T-cell (primary cell): ENCODE measurements at places on chromosomes 1 and 21. TPM values are rescaled to one million over a fixed set of nuclear protein-coding genes. Genes with fewer than 3 reads are reported as not detected.
A peak's percentile ranks its signal among the peaks of the same experiment; 100 is the strongest.

- DNase-seq, result no peak
Observed at GRCh38 chr1:17776426-17776825, 21.3 kb downstream of the ACTL8 start.

GRCh38 chr1:228394571-228395394, 11.9 kb downstream of the TRIM11 start:
- no peak for DNase-seq

DNA sequence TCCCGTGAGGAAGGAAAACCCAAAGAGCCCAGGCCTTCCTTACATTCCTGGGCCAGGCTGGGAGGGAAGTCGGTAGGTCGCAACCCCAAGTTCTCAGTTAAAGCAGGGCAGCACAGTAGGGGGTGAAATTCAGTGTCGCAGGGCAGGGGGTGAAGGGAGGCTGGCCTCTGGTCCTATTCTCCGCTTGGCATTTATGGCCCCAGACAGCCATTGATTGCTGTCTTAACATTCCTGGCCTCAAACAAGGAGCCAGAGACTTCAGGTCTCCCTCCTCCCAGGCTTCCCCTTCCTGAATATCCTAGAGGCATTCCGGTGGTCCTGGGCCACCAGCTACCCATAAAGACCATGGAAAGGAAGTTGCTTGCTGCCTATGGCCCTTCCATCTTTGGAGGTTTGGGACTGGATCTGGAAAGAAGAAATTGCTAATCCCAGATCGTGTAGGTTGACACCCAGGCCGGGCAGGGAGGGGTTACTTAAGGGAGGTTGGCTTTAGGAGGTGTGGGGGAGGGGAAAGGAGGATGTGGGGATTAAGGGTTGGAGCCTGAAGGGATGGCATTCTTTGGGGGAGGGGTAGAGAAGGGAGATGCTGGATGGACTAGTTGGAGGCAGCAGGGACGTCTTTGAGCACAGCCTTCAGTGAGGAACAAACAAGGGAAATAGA, 1.7 kb downstream of the LIN28A start:
- DNase-seq, result no peak

- no peak for DNase-seq
Observed at GRCh38 chr1:23376890-23377811, 7.5 kb upstream of the ZNF436 start.

- DNase-seq, result no peak
Observed at GRCh38 chr1:77322061-77322900, 40.5 kb downstream of the AK5 start.

DNA sequence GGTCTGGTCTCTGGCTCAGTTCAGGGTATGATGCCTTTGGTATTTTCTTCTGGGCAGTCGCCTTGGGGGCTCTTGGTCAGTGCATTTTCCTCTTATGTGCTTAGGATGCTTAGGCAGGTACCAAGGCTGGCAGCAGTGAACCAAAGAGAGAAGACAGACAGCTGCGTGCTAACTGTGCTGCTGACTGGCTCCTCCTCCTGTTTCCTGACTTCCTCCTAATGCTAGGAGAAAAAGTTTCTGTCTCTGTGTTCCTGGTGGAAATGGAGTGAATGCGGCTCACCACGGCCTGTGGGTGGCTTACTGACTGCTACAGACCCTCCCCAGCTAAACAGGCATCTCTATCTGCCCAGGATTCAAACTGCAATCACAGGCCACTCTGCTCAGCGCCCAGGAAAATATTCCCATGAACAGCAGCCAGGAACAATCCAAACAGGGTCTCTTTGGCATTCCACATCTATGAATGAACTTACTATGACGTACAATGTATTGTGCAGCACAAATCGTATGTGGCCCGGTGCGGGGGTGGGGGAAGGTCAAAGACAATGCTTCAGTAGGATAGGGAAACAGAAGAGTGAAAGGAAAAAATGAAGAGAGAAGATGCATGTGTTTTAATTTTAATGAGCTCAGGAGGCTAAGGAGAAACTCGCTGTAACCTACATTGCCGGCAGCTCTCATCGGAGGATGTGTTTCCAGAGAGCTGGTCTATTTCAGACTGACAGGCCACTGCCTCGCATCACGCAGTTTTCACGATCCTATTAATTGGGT, 2.8 kb downstream of the ABCG1 start:
- DNase-seq, result no peak

- no peak for DNase-seq
Observed at GRCh38 chr1:182404781-182405180, 4.3 kb upstream of the TEDDM1 start.

GRCh38 chr1:159077120-159077961, 775 bp upstream of the AIM2 start:
- DNase-seq, result peak; percentile 68

- DNase-seq, result no peak
Observed at GRCh38 chr1:207362962-207363860, 41.7 kb downstream of the CD55 start.

DNA sequence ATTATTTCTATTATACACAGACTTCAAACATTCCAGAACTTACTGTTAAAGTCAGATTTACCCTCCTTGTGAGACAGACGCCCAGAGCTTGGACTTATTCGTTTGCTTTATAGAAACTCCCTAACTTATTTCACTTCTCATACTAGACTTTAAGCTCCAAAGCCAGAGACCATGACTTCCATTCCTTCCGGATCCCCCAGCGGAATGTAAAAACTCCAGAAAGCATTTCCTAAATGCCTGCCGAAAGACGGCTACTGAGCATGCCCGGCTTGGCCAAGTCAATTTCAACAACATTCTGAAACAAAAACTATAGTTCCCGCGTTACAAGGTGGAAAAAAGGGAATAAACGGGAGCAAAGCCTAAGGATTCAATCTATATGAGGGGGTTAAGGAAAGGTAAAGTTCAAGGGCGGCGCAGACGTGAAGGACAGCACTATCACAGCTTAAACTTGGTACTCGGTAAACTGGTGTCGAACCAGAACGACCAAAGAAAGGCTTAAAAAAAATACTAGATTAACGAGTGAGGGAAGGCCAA, 1.1 kb downstream of the USP48 start:
- DNase-seq, result no peak

GRCh38 chr1:13587256-13588030, 3.8 kb downstream of the PDPN start:
- DNase-seq, result no peak

- no peak for DNase-seq
Observed at GRCh38 chr1:85116856-85117255, 68.6 kb upstream of the MCOLN3 start.

- no peak for DNase-seq
Observed at GRCh38 chr1:43979528-43980254, 681 bp downstream of the B4GALT2 start.

AKR7A3 gene
- 0.85 TPM for total RNA-seq

DNA sequence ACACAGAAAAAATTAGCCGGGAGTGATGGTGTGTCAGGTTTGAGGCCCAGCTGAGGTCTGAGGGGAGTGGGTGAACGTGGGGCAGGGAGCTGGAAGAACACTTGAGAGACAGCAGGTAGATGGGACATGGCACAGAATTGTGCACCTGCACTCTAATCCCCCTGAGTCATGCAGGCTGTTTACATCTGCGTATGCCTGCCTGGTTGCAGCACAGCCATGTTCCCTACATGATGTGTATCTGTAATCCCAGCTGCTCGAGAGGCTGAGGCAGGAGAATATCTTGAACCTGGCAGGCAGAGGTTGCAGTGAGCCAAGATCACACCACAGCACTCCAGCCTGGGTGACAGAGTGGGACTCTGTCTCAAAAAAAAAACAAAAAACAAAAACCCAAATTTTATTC, 44.8 kb downstream of the ATP5PO start:
- DNase-seq, result no peak

LIN28A gene
- total RNA-seq, result 0.95 TPM

DNA sequence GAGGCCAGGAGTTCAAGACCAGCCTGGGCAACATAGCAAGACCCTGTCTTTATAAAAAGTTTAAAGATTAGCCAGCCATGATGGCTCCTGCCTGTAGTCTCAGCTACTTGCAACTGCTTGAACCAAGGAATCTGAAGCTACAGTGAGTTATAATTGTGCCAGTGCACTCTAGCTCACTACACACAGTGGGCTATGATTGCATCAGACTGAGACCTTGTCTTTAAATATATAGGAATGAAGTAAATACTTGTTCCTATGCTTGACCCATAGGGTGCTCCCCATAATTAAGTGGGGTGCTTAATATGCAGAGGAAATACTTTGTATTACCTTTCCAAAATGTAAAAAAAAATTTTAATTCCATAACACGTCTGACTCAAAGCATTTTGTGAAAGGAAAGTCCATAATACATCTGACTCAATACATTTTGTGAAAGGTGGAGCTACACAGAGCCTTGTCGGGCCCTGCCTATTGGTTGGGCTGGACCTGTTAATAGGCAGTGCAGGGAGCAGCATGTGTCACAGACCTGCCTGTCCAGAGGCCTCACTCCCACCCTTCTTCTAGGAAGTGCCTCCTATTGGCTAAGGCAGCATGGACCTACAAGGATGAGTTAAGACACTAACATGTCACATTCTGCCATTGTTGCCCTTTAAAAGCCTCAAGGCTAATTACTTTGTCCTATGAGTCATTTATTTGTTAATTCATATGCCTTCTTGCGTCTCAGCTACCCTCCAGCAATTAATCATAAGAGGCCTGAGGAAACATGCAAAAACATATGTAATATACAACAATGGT, 33.6 kb downstream of the CD58 start:
- DNase-seq, result no peak

DNA sequence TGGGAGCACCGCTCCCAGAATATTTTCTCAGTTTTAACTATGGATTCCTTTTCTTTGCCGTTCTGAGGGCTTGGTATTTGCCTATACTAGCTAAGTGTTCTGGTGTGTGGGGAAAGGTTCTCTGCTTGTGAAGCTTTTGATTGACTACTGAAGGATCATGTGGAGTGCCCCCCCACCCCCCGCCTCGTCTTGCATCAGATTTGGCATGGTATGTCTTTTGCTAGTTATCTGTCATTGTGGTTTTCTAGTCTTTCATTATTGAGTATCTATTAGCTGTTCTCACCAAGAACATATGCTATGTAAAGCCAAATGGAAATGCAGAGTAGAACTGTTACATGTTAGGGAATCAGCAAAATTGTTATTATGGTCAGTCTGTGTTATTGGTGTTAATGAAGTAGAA, 58.3 kb downstream of the MACF1 start:
- DNase-seq, result no peak

- DNase-seq, result no peak
Observed at GRCh38 chr1:199264283-199264682, 625.4 kb downstream of the PTPRC start.

MAP3K21 gene
- total RNA-seq, result 1.4 TPM

NFIA gene
- total RNA-seq, result 7.1 TPM

GRCh38 chr1:66266350-66266749, 267.6 kb upstream of the SGIP1 start:
- DNase-seq, result no peak

TRPM2 gene
- total RNA-seq, result 4.0 TPM

DNA sequence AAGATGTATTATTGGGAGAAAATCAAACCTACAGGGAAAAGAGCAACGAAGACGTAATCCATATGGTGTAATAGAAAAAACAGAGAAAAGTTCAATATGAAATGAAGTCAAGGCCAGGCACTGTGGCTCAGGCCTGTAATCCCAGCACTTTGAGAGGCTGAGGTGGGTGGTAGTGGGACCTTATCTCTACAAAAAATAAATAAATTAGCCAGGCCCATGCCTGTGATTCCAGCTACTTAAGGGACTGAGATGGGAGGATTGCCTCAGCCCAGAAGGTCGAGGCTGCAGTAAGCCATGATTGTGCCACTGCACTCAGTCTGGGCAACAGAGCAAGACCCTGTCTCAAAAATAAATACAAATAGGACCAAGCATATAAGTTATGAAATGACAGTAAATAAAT, 11.4 kb downstream of the DESI2 start:
- DNase-seq, result no peak

DNA sequence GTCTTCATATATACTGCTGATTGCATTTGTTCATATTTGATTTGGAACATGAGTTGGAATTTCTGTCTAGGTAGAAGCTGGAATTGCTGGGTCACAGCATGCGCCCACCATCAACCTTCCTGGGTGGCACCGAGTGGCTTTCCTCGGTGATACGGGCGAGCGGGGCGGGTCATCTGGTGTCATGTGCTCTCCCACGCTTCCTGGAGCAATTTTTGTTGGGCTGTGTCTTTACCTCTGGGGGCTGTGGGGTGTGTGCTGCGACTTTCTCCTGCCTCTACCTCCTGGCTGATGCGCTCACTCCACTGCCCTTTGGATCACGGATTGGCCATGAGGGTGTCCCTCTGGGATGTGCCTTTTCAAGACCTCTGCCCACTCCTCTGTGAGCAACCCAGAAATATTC, 108.7 kb upstream of the COL6A1 start:
- no peak for DNase-seq

TSPAN2 gene
- total RNA-seq, result 8.7 TPM

DNA sequence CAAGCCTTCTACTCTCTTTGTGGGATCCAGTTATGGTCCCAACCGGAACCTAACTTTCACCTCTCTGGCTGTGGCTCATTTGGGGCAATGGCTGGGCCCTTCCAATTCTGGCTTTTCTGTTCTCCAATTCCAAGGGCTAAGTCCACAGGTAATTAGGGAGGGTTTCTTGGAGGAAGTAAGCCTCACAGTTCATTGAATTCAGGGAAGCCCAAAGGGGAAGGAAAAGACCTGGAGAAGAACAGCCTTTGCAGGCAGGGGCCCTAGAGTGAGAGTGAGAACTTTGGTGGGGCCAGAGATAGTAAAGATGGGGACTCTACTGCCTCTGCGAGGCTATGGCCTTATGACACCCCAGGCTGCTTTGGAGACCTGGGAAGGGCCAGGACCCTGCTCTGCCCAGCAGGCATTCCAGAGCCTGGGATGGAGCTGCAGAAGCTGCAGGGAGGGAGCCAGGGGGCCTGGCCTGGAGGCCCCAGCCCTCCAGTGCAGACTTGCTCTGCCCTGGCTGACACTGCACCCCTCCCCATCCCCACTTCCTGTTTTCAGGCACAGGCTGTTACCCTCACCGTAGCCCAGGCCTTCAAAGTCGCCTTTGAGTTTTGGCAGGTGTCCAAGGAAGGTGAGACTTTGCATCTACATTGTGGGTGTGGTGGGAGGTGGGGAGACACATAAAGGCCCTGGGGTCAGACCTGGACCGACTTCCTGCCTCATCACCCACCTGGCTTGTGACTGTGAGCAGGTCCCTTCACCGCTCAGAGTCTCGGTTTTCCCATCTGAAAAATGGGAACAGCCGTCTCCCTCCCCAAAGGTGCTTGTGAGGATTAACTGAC, 18.9 kb downstream of the LDLRAP1 start:
- DNase-seq, result peak; percentile 78

DNA sequence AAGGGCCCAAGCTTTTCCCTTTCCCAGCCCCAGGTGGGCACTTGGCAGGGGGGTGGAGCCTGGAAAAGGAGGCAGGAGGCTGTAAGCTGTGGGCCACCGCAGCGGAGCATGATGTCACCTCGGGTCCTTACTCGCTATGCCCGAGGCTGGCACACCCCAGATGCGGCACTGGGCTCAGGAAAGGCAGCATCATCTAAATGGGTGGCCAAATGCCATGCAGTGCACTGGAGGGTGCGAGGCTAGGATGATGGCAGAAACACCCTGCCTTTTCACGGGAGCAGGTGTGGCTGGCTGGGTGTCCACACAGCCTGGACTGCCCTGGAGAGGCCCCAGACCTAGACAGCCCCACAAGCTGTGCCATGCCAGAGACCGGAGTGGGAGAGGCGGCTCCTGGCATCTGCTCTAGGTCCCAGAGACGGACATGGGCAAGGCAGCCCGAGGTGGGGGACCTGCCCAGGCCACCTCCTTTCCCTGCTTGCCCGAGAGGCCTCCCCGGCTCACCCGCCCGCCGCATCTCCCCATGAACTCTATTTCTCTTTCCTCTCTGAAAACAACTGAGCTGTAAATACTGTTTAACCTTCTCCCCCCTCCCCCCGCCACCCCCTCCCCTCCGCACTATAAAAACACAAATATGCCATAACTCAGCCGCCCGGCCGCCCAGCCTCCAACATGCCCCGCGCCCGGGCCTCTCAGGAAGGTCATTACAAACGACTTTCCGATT, 124.7 kb downstream of the CASZ1 start:
- DNase-seq, result no peak

- no peak for DNase-seq
Observed at GRCh38 chr1:24557220-24557619, 1.3 kb downstream of the NCMAP start.
